ENCODE measurements at places on chromosomes 16 and 17.

GRCh38 chr16:49461517-49461951 is 87.9 kb downstream of the C16orf78 start:
- no peak for DNase-seq

DNA sequence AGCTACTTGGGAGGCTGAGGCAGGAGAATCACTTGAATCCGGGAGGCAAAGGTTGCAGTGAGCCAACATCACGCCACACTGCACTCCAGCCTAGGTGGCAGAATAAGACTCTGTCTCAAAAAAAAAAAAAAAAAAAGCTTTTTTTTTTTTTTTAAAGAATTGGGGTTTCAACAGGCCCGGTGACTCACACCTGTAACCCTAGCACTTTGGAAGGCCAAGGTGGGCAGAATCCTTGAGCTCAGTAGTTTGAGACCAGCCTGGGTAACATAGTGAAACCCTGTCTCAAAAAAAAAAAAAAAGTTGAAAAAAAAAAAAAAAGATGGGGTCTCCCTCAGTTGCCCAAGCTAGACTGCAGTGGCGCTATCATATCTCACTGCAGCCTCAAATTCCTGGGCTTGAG is 6.6 kb upstream of the HEXIM2 start:
- no peak for DNase-seq

GRCh38 chr17:66299711-66300110 is 2.7 kb upstream of the PRKCA start:
- no peak for DNase-seq

DNA sequence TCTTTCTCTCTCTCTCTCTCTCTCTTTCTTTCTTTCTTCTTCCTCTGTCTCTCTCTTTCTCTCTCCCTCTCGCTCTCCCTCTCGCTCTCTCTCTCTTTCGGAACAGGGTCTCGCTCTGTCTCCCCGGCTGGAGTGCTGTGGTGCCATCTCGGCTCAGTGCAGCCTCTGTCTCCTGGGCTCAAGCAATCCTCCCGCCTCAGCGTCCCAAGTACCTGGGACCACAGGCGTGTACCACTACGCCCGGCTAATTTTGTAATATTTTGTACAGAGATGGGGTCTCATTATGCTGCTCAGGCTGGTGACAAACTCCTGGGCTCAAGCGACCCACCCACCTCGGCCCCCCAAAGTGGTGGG is 12.7 kb upstream of the KLHDC4 start:
- DNase-seq = no peak

GRCh38 chr17:65533056-65533745 is 28.2 kb downstream of the AXIN2 start:
- DNase-seq = no peak

DNA sequence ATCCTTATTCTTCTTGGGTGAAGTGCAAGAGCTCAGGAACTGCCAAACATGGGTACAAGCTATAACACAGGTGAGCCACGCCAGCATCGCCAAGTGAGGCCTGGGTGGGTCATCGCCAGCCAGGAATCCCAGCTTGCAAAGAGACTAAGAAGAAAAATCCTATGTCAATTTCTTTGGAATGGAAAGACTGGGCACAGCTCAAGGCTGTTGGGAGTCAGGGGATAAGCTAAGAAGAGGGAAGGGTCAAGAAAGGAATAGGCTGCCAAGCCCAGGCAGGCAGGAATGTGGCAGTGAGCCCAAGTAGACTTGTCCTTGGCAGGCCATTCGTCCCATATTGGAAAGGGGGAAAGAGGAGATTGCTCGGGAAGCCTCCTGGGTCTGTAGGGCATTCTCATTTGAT is 191.4 kb upstream of the CDH5 start:
- DNase-seq = no peak

DNA sequence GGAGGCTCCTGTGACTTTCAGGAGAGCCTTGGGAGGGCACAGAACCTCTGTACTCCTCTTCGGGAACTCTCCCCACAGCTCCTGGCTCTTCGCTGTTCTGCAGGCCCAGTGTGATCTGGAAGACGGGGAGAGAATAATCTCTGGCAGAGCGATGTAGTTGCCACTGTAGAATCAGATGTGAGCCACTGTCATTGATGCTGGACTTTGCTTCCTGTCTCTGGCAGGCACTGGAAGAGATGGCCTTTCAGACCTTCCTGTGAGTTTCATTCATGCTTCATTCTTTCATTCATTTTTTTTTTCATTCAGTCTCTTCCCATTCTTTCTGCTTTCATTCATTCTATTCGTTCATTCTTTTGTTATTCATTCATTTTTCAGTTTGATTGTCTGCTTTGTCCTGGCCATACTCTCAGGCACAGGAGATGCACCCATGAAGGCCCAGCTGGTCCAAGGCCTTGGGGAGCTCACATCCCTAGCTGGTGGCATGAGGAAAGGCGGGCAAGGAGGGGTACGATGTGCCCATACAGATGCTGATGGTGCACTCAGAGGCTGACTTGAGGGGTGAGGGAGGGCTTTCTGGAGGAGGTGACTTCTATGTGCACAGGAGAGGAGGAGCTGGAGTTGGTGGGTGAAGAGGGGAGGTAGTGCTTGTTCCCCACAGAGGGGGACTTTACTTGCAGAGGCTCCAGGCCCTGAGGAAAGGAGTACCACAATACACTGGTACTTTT is 44.2 kb downstream of the CMIP start:
- DNase-seq = no peak

GRCh38 chr16:58493756-58494431 is 6.0 kb upstream of the NDRG4 start:
- DNase-seq = no peak

DNA sequence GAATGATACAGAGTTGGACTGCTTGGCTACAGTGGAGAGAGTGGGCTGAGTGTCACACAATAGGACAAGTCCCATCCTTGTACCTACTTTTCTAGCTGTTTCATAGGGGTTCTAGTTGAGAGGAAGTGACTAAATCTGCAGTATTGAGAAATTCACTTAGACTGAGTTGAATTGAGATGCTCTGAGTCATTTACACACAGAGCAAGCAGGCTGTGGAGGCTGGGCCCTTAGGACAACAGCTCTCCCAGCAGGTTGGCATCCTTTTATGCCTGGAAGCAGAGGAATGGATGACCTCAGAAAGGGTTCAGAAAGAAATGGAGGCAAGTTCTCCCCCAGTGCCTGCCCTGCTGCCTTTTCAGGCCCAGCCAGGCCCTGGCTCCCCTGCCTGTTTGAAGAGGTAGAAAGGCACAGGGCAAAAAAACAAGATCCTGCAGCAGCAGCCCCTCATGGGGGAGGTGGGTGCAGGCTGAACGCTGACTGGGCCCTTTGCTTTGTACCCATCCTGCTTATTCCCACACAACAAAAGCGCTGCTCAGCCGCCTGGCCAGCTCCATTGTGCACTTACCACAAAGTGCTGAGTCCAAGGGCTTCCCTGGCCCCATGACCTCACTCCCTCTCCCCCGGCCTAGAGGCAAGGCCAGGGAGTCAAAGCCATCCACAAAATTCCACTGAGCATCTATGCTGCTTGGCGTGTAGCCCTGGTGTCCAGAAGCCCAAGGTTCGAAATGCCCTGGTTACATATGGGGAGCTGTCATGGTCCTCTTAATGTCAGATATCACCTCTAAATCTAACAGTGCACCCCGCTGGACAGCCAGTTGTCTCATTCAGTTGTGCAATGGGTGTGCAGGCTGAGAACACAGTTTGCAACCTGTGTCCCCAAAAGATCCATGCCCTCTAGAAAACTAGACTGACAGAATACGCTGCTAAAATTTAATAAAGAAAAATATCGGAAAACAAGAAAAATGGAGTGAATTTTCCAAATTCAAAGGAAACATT is 5.4 kb upstream of the CRYBA1 start:
- DNase-seq = peak; percentile 78

- no peak for DNase-seq
Measured at GRCh38 chr17:78781893-78782304, at the start of gene CYTH1. Gene CYTH1 (minus strand): TSS chr17:78782273. CDS start chr17:78782223, 50 bp downstream.

GRCh38 chr17:73533781-73534180 is 110.5 kb downstream of the SDK2 start:
- no peak for DNase-seq

GRCh38 chr16:280552-280951 is at the start of gene ARHGDIG:
Gene ARHGDIG (plus strand): TSS chr16:280591. CDS start chr16:280681, 90 bp downstream.
- no peak for DNase-seq

DNA sequence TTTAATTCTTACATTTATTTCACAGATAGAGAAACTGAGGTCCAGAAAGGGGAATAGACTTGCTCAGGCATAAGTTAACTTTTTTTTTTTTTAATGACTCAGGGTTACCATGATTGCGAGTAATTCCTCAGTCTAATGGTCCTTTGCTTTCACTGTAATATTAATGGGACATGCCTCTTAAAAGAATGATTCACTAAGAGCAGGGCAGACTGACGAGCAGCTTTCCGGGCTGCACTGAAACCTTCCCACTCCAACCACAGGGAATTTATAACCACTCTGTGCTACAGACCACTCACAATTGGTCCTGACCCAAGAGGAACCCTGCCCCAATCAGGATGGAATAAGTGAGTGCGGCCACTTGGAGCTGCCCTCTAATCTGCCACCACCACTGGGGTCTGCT is 5.7 kb downstream of the HOXB2 start:
- DNase-seq = no peak

DNA sequence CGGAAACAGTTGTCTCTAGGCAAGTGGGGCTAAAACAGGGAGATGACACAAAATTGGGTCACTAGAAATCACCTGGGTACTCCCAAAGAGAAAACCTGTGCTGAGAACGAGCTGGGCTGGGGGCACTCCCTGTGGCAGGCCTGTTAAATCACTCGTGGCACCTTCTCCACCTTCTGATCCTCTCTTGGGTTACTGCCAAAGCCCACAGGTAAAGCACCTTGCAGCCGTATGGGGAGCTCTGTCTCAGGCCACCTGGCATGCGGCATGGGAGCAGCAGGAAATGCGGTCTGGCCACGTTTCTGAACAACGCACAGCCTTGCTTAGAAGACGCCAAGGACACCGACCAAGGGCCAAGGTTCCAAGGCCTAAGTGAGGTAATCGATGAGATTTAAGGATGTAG is 21.5 kb upstream of the ICAM2 start:
- DNase-seq = no peak

DNA sequence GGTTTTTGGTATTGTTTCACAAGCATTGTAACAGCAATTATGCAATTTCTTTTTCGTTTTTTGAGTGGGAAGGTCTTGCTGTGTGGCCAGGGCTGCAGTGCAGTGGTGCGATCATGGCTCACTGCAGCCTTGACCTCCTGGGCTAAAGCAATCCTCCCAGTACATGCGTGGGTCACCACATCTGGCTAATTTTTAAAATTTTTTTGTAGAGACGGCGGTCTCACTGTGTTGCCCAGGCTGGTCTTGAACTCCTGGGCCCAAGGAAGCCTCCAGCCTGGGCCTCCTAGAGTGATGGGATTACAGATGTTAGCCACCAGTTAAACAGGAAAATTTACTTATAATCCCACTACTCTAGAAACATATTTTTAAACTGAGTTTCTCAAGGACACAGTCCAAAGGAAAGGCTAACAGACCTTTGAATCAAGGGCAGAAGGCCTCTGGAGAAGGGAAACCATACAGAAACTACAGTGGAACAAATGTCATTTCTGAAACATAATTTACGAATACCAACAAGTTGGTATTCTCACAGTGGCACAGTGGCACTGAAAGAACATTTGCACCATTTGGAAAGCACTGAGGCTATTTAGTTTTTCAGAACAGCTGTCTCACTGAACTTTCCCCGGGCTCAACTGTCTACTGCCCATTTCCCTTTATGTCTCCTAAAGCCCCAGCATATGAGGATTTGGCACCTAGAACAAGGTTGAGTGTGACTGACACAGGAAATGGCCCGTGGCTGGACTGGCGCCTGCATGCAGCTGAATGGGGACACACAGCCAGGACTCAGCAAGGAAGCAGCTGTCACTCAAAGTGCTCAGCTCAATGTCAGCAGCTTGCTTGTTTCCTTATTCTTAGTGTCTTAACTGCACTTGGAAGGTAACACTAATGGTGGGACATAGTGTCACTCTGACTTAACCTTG is 2.8 kb upstream of the PRKAR1A start:
- peak; percentile 41 for DNase-seq

Measured in HL-60 (cell line).